ENCODE measurements at places on chromosomes 5 and 9. TPM values are rescaled to one million over a fixed set of nuclear protein-coding genes. Genes with fewer than 3 reads are reported as not detected.
A peak's percentile ranks its signal among the peaks of the same experiment; 100 is the strongest.

FCN2 gene
- total RNA-seq: 0.52 TPM

GRCh38 chr5:102893942-102894341 lies 138.8 kb downstream of the PAM start:
- no peak overlapping the region for H3K4me3 ChIP-seq
- no peak overlapping the region for H3K27ac ChIP-seq
- DNase-seq: no peak

IL12B gene
- total RNA-seq: 3.6 TPM

GRCh38 chr9:23587433-23587832 lies 238.6 kb downstream of the ELAVL2 start:
- no peaks in the 10 kb centered on the region for H3K27me3 ChIP-seq
- no peak overlapping the region for H3K27ac ChIP-seq

- no peak for DNase-seq
- H3K36me3 ChIP-seq: no peaks in the 10 kb centered on the region
- H3K27ac ChIP-seq: no peak overlapping the region
These were observed 193.9 kb downstream of the TRPM3 start for GRCh38 chr9:70927530-70927929.

DNA sequence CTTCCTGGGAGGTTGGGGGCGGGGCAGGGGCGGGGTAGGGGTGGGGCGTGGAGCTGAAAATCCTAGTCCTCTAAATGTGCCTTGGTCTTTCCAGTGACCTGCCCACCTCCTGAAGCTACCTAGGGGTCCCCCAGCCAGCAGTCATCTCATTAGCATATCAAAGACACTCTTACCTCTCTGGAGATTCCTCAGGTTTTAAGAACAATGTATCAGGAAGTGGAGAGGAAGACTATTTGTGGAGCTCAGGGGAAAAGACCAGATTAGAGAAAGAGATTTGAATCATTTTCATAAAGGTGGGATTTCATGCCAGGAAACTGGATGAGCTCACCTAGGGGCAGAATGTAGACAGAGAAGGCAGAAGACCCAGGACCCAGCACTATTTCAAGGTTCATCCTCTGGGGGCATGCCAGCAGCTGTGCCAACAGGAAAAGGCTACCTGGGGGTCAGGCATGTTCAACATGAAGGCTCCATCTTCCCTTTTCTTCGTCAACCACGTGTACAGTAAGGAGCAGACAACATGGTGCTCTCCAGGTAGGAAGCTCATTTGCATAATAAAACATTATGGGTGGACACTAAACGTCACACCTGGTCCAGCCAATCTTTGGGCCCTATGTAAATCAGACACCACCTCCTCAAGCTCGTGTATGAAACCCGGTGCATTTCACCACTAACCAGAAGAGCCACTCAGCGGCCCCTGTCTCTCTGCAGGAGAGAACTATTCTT lies 6.9 kb downstream of the GMCL2 start:
- no peaks in the 10 kb centered on the region for H3K27me3 ChIP-seq
- H3K4me3 ChIP-seq: no peak overlapping the region
- H3K4me1 ChIP-seq: no peaks in the 10 kb centered on the region
- H3K36me3 ChIP-seq: no peaks in the 10 kb centered on the region
- H3K27ac ChIP-seq: no peak overlapping the region
- no peak for DNase-seq

GRCh38 chr5:139276426-139276825 lies 17.1 kb upstream of the MATR3 start:
- no peak for DNase-seq
- peaks cover 53% of the 10 kb centered on the region for H3K4me1 ChIP-seq
- peaks cover 2% of the 10 kb centered on the region for H3K27me3 ChIP-seq
- no peaks in the 10 kb centered on the region for H3K36me3 ChIP-seq
- H3K4me3 ChIP-seq: no peak overlapping the region

DNA sequence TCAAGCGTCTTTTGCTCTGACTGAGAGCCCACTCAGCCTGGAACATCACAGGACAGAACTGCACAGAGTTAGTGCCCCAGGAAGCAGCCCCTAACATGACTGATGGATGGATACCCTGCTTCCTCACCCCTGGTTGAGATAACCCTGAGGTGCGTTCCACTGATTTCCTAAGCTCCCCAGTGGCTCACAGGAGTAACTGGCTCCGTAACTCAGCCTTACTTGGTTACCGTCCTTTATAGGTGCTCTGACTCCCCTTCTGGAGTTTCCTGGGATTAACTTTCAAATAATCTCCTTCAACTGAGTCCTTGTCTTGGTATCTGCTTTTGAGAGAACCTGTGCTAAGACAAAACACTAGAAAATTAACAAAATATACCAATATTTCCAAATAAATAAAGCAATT lies 449.5 kb downstream of the AGTPBP1 start:
- no peak for DNase-seq
- peaks cover 6% of the 10 kb centered on the region for H3K4me1 ChIP-seq
- H3K4me3 ChIP-seq: no peak overlapping the region
- no peaks in the 10 kb centered on the region for H3K36me3 ChIP-seq
- H3K27ac ChIP-seq: no peak overlapping the region

TLE4 gene
- total RNA-seq: 26.9 TPM

GRCh38 chr5:75320371-75320770 lies 16.6 kb upstream of the HMGCR start:
- no peaks in the 10 kb centered on the region for H3K36me3 ChIP-seq
- no peaks in the 10 kb centered on the region for H3K4me1 ChIP-seq
- no peak overlapping the region for H3K27ac ChIP-seq
- no peak for DNase-seq

GRCh38 chr5:1998716-1999317 lies 116.1 kb upstream of the IRX4 start:
- no peak overlapping the region for H3K4me3 ChIP-seq
- no peaks in the 10 kb centered on the region for H3K4me1 ChIP-seq
- H3K36me3 ChIP-seq: no peaks in the 10 kb centered on the region
- H3K27ac ChIP-seq: no peak overlapping the region

CDC20B gene
- 0.19 TPM for total RNA-seq

DNA sequence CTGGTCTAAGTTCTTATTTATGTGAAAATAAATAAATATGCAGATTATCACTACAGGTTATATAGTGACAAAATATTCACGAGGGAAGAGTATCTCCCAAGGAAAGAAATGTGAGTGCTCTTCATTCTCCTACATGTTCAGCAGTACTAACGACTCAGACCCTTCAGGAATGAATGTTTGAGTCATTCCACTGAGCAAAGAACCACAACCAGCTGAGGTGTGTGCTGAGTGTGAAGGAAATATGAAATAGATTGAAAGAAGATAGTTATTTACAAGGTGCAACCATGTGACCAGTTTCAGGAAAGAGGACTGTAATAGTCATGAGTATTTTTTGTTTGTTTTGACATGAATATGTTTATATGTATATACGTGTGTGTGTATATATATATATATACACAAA lies 228.7 kb downstream of the TUSC1 start:
- no peaks in the 10 kb centered on the region for H3K4me1 ChIP-seq
- H3K36me3 ChIP-seq: no peaks in the 10 kb centered on the region
- no peak overlapping the region for H3K4me3 ChIP-seq
- no peak for DNase-seq
- H3K27ac ChIP-seq: no peak overlapping the region

DNA sequence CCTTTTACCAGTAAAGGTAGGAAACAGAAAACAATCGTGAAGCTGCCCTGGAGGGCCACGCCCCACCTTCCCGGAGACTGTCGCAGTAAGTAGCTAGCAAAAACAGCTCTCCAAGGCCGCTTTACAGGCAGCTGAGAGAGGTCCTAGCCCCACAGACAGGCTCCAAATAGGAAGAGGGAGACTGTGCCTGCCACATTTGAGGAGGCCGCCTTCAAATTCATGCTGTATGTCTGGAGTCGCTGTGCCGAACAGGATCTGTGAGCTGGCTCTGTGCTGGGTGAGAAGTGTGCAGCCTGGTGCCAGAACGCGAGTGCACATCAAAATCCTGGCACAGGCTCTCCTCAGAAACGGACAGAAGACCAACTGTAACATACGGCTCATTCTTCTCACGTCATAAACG lies 582.2 kb downstream of the CETN3 start:
- DNase-seq: no peak
- H3K27ac ChIP-seq: no peak overlapping the region
- no peaks in the 10 kb centered on the region for H3K27me3 ChIP-seq
- H3K4me1 ChIP-seq: no peaks in the 10 kb centered on the region

DNA sequence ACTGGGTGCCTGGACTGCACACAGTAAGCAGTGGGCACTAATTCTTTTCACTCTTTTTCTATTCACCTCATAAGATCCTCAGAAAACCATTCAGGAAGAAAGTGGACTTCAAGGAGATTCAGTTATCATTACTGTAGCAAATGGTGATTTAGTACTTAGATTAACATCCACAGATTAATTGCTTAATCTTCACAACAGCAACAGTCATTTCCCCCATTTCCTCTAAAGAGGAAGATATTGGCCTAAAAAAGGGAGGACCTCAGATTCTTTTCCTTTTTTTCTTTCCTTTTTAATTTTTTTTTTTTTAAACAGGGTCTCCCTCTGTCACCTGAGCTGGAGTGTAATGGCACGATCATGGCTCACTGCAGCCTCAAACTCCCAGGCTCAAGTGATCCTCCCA lies 64.4 kb downstream of the AUH start:
- peaks cover 7% of the 10 kb centered on the region for H3K36me3 ChIP-seq
- no peak for DNase-seq
- no peaks in the 10 kb centered on the region for H3K4me1 ChIP-seq
- no peak overlapping the region for H3K4me3 ChIP-seq

DNA sequence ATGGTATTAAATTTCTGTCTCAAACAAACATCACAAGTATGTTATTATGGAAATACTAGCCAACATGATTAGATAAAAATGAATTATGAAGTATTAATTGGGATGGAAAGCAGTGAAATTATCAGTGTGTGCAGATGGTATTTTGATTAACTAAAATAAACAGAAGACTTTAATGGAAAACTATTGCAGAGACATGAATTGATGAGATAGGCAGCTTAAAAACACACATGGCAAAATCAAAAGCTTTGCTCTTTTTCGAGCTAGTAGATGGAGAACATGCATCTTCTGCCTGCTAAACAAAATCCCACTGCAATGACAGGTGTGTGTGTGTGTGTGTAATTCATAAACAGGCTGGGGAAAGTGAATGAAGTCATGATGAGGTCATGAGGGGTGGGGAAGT lies 426.2 kb downstream of the MTRR start:
- H3K27ac ChIP-seq: no peak overlapping the region
- no peaks in the 10 kb centered on the region for H3K36me3 ChIP-seq

- no peak overlapping the region for H3K27ac ChIP-seq
- H3K4me3 ChIP-seq: no peak overlapping the region
- H3K4me1 ChIP-seq: no peaks in the 10 kb centered on the region
- H3K36me3 ChIP-seq: no peaks in the 10 kb centered on the region
- no peak for DNase-seq
These were observed 143.8 kb upstream of the PIK3R1 start for GRCh38 chr5:68071736-68072135.

TMEM232 gene
- total RNA-seq: 2.0 TPM

CNTNAP3B gene
- 3.3 TPM for total RNA-seq

DNA sequence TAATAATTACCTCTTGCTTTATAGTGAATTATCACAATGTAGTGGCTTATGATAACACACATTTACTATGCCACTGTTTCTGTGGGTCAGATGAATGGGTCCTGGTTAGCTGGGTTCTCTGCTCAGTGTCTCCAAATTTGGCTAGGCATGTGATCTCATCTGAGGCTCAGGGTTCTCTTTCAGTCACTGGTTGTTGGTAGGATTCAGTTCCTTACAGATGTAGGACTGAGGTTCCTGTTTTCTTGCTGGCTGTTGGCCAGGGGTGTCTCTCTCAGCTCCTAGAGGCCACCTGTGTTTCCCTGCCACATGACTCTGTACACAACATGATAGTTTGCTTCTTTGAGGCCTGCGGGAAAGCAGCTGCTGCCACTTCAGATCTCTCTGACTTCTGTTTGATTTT lies 7.1 kb downstream of the NFX1 start:
- peak overlapping the region; percentile 78 for H3K27ac ChIP-seq
- H3K4me3 ChIP-seq: peak overlapping the region; percentile 19
- no peaks in the 10 kb centered on the region for H3K27me3 ChIP-seq
- H3K36me3 ChIP-seq: peaks cover 80% of the 10 kb centered on the region
- DNase-seq: peak; percentile 84
- H3K4me1 ChIP-seq: peaks cover 45% of the 10 kb centered on the region

MAP1B gene
- total RNA-seq: 1.6 TPM

FOXD4L3 gene
- 0.94 TPM for total RNA-seq

TMEM174 gene
- total RNA-seq: not detected

- no peak for DNase-seq
- peaks cover 32% of the 10 kb centered on the region for H3K27me3 ChIP-seq
- H3K36me3 ChIP-seq: no peaks in the 10 kb centered on the region
These were observed 33.0 kb downstream of the SLC9A3 start for GRCh38 chr5:491119-491855.

- H3K27ac ChIP-seq: no peak overlapping the region
- DNase-seq: no peak
- H3K4me3 ChIP-seq: no peak overlapping the region
- no peaks in the 10 kb centered on the region for H3K36me3 ChIP-seq
These were observed 1008.2 kb downstream of the CDH12 start for GRCh38 chr5:21844960-21845359.

UBE2QL1 gene
- total RNA-seq: 0.42 TPM

SHOC1 gene
- under 0.01 TPM for total RNA-seq

DNAH5 gene
- total RNA-seq: 0.24 TPM

SLC27A6 gene
- 4.7 TPM for total RNA-seq

GRCh38 chr5:142097681-142098080 lies 10.9 kb upstream of the NDFIP1 start:
- no peaks in the 10 kb centered on the region for H3K36me3 ChIP-seq
- no peak overlapping the region for H3K4me3 ChIP-seq
- no peak for DNase-seq
- peak overlapping the region; percentile 74 for H3K27ac ChIP-seq
- H3K27me3 ChIP-seq: no peaks in the 10 kb centered on the region

DNA sequence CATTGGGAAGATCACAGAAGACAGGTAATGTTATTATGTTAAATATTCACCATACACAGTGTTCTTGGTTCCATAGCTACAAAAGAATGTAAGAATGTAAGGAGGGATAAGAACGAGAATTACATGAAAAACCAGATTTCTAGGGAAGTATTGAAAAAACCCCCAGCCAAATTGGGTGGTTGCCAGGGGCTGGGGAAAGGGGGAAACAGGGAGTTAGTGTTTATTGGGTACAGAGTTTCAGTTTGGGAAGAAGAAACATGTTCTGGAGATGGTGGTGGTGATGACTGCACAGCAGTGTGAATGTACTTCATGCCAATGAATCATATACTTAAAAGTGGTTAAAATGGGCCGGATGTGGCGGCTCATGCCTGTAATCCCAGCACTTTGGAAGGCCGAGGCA lies 40.3 kb downstream of the GLRX start:
- no peaks in the 10 kb centered on the region for H3K36me3 ChIP-seq
- no peaks in the 10 kb centered on the region for H3K27me3 ChIP-seq
- peaks cover 3% of the 10 kb centered on the region for H3K4me1 ChIP-seq
- no peak for DNase-seq

- H3K36me3 ChIP-seq: no peaks in the 10 kb centered on the region
- no peak overlapping the region for H3K27ac ChIP-seq
- no peaks in the 10 kb centered on the region for H3K27me3 ChIP-seq
- H3K4me3 ChIP-seq: no peak overlapping the region
- no peaks in the 10 kb centered on the region for H3K4me1 ChIP-seq
These were observed 27.8 kb upstream of the ALDOB start for GRCh38 chr9:101463397-101463796.

GRCh38 chr9:135328485-135329417 lies 150.8 kb upstream of the PPP1R26 start:
- no peak overlapping the region for H3K27ac ChIP-seq
- peaks cover 2% of the 10 kb centered on the region for H3K27me3 ChIP-seq
- no peak overlapping the region for H3K4me3 ChIP-seq

GRCh38 chr9:121876255-121876654 lies 216.9 kb downstream of the TTLL11 start:
- no peaks in the 10 kb centered on the region for H3K36me3 ChIP-seq
- H3K27ac ChIP-seq: no peak overlapping the region
- H3K4me3 ChIP-seq: no peak overlapping the region
- DNase-seq: no peak
- no peaks in the 10 kb centered on the region for H3K27me3 ChIP-seq

Measured in thymus (tissue), 14 donors.